ENCODE measurements at places on chromosomes 12 and 14.

GRCh38 chr14:44962334-44963043 is 499 bp downstream of the TOGARAM1 start:
- DNase-seq: peak; percentile 79

- DNase-seq: no peak
Observed at GRCh38 chr14:95527387-95528002, 7.4 kb upstream of the GLRX5 start.

- no peak for DNase-seq
Observed at GRCh38 chr12:109126784-109127183, 10.4 kb downstream of the ACACB start.

DNA sequence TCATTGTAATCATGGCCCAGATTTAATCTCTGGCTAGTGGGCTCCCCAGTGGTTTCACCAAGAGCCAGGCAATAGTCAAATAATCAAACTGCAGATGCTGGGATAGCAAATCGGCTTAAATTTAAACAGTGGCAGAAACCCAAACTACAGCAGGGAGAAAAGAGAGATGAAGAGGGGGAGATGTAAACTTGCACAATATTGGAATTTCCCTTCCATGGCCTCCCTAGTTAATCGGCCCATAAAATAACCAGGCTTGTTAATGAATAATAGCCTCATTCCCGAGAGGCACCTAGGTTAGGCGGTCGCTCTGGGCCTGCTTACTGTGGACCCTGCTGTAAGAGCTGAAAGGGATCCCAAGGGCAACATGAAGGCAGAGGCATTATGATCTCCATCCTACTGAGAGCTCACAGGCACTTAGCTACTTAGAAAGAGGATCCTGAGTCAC is 116.2 kb downstream of the NUAK1 start:
- DNase-seq: no peak

DNA sequence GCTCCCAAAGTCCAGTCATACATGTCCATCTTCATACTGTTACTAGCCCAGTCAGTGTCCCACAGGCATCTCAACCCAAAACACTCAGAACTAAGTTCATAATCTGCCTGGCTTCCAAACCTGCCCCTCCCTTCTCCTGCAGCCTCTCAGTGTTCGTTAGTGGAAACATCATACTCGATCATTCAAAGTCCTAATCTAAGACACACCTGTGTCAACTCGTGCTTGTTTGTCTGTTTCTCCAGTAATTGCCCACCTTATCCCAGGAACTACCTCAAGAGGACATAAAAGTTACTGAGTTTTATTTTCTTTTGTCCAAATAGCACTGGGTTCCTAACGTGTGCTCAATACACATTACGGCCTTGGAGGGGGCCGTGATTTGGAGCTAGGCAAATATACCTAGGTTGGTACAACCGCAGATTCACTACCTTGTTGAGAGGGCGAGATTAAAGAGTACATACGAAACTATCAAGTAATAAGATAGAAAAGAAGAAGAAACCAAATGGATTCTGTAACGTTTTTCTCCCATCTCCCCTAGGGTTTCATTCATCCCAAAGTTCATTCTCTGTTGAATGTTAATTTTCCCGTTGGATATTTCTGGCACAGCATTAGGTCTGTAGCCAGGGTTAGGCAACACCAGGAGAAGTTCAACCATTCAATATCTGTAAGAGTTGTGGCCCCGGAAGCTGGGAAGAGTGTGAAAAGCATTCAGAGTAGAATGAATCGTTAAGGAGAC is 3.2 kb downstream of the RNASE8 start:
- no peak for DNase-seq

- no peak for DNase-seq
Observed at GRCh38 chr14:64394977-64395633, 7.0 kb downstream of the MTHFD1 start.

- no peak for DNase-seq
Observed at GRCh38 chr12:46462641-46463355, 90.2 kb upstream of the SLC38A2 start.

DNA sequence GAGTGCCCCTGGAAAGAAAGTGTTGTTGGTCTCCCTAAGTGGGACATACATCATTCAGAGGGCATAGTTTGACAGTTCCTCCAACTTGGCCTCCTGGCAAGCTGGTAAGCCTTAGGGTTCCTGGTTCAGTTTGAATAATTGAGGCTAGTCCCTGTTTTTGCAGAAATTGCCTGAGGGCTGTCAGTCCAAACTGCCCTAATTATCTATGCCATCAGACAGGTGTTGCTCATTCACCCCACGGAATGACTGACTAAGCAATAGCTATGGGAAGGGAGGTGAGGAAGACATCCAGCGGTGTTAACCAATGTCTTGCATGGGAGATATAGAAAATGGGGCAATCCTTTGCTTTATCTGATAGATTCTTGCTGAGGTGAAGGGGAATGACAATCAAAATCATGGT is 37.6 kb downstream of the SPTSSA start:
- no peak for DNase-seq

DNA sequence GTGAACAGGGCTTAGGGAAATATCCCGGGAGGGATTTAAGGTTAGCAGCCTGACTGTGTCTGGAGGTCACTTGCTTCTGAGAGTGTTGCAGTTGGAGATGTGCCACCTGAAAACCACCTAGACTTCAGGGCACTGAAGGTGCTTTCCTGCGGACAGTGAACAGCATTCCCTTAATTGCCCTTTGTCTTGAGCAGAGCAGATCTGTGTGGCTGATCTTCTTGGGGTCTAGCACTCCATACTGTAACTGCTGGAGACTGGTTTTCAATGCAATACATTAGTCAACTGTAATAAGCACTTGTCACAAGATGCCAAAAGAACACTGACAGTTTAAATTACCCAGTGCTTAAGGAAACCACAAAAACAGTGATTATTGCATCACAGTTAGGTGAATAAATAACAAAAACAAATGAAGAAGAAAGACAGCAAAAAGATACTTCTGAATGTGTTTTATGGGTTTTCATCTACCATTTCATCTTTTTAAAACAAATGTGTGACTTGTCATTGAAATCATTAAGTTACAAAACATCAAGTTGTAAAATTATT is 111.8 kb downstream of the PRIMA1 start:
- DNase-seq: no peak

- no peak for DNase-seq
Observed at GRCh38 chr14:69493791-69494190, 9.3 kb downstream of the PLEKHD1 start.

DNA sequence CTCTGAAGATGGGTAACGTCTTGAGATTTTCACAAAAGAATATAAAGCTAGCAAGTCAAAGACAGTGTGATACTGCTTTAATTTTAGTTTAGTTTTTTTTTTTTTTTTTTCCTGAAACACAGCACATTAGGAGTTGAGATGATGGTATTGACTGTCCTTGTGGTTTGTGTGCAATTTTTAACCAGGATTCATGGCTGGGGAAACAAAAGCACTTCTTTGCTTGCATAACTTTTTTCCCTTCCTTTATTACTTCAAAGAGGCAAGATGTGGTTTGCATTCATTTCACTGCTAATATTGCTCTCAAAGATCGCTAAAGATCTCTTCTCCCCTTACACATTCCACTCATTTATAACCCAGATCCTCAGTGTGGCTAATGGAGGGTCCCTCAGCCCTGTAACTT is 157.1 kb upstream of the PZP start:
- no peak for DNase-seq

DNA sequence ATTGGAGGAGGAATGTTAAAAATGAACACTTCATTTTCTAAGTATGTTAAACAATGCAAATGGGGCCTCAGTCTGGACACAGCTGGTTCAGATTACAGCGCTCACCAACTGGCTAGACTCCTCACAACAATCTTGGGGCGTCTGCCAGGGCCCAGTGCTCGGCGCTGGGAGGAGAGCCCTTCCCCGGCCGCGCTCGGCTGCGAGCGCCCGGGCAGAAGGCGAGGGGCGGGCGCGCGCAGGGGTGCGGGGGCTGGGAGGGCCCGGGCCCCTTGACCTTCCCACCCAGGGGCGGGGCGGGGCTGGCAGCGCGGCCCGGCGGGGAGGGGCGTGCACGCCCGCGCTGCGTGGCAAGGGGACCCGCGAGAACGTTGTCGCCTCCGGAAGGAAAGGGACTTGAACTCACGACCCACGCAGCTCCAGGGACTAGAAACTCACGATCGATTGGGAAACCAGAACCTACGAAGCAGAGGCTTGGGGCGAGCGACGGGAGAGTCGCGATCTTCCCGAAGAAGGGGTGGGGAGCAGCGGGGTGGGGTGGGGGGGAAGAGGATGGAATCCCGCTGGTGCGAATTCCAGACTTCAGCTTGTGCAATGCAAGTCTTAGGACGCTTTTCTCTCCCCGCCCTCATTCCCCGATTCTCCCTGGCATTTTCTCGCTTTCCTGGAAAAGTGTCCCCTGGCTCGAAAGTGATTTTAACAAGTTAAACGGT is at the start of gene FBLN5:
Gene FBLN5, minus strand, starts transcription at position 220 of the 710 bp plus-strand sequence. CDS start 465 bp downstream, outside the sequence.
- no peak for DNase-seq

DNA sequence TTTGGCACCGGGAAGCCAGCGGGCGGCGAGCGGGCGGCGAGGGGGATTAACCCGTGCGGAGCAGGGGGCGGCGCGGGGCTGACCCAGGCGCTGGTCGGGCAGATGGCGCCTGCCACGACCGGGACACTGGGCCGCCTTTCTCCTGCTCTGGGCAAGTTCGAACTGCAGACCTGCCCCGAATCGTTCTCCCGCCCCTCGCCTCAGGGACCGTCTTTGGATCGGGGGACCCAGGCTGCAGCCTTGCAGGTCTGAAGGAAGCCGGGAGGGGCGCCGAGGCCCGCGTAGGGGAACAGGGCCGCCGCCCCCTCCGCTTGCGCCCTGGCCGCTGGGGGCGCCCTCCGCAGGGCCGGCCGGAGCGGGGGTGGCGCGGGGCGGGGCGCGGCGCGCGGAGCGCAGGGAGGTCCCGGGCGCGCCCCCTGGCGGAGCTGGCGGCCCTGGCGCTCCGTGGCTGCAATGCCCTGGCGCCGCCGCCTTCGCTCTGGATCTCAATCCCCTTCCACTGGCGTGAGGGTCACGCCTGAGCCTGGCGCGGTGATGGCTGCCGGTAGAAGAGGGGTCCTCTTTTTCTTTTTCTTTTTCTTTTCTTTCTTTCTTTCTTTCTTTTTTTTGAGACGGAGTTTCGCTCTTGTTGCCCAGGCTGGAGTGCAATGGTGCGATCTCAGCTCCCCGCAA is 449 bp upstream of the LTBP2 start:
- DNase-seq: peak; percentile 60

DNA sequence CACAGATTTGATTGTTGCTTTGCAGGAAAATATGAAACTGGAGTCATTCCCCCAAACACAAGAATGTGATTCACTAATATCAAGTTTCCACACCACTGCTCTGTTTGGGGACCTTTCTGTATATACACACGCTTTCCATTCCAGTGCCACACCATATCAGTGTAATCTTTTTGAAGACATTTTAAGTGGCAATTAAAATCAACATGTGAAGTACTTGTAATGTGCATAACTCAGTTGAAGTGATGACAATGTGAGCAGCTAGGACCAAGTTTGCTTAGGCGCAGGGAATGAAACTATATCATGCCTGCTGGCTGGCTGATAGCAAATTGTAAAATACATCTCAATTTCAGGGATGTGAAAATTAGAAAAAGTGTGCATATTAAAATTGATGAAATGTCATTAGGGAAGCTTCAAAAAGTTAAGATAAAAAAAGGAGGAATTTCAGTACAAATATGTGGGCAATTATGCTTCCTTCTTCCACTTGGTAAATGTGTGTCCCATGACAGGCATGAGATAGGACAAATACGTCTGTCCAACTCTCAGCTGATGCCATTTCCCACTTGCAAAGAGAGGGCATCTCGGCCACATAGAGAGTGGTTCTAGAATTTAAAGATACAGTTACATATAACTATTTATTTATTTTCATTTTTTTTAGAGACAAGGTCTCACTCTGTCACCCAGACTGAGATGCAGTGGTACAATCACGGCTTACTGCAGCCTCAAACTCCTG is 43.7 kb downstream of the HSPB8 start:
- DNase-seq: no peak

DNA sequence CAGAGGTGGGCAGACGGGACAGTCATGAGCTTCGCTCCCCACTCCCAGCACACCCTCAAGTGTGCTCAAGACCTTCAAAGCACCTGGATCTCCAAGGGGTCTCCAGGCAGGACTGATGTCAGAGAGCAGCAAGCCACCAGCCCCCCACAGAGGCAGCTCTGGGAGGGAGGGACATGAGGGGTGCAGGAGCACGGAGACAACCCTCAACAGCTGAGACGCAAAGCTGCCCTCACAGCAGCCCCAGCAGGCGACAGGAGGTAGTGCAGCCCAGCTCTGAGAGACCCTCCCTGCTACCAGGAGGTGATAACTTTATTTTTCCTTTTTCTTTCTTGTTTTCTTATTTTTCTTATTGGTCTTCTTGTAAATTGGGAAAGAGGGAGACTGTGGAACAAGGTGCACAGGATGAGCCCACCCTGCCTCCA is 17.9 kb downstream of the SIVA1 start:
- DNase-seq: no peak

DNA sequence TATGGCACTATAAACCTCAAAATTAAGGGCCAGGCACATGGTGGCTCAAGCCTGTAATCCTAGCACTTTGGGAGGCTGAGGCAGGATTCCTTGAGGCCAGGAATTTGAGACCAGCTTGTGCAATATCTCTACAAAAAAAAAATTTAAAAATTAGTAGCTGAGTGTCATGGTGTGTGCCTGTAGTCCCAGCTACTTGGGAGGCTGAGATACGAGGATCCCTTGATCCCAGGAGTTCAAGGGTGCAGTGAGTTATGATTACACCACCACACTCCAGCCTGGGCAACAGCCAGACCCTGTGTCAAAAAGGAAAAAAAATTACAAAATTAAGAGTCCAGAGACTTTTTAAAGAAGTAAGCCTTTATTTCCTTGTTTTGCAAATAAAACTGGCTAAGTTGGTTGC is 1.8 kb upstream of the GCN1 start:
- no peak for DNase-seq

DNA sequence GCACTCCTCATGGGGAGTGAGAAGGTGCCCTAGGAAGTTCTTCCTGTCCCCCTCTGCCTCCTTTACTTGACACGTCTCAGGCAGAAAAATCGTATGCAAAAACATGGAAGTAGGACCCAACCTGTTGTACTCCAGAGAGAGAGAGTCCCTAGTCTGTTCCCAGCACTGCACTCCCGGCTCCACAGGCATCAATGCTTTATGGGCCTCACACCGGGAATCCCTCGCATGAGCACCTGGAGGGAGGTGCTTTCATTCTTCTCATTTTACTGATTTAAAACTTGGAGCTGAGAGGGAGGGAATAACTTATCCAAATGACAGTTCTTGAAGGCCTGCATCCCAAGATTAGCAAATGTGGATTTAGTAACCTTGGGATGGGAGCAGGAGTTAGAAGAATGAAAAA is 1101.4 kb downstream of the BCL11B start:
- no peak for DNase-seq

DNA sequence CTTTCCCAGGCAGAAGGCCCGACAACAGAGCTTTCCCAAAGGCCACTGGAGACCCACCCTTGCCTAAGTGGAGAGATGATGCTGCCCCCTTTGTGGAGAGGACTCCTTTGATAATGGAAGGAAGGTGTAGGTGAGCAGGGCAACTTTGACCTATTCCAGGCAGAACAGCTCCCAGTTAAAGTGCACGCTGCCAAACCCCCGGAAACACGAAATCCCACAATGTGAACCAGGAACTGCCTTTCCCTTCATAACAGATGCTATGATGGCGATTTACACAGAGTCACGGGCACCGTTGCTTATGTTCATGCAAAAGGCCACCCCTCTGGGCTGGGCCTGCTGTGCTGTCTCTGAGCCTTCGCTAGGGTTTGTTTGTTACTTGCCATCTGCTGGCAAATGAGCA is 34.6 kb downstream of the PRIMA1 start:
- DNase-seq: no peak

Data from SW 1271 (cell line).